ENCODE measurements at places on chromosomes 2 and 18.

DNA sequence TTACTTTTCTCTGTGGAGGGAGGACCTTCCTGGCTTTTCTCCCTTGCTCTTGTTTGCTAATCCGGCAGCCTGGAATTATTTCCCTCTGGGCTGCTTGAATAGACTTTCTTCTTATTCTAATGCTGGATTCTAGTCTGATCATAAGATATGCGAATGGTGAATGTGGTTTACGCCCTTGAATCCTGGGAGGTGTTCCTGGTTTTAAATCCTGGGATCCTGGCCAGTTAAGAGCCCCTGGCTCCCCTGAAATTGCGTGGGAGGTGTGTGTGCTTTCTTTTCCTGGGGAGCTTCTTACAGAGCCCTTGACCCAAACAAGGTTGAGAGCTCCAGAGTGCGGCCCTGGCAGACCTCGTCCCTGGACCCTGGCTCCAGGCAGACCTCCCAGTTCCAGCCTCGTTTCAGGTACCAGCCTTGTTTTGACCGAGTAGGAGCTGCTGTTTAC, 2.8 kb downstream of the SH3BP4 start:
- no peak for DNase-seq

DNA sequence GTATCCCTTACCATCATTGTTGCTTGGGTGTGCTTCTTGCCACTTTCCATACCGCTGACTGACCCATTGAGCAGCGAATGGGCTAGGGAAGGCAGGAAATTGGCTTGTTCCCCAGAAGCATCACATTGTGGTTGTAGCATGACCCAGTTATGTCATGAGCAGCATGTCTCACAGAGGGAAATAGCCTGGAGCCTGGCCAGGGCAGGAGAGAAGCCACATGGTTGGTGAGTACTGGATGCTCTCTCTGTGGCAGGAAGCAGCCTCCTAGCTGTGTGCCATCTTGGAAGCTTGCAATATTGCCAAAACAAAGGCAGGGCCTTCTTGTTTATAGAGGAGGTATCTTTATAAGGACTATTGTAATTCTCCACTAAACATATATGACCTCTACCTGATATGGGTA, 482.6 kb downstream of the PIK3C3 start:
- no peak for DNase-seq

DNA sequence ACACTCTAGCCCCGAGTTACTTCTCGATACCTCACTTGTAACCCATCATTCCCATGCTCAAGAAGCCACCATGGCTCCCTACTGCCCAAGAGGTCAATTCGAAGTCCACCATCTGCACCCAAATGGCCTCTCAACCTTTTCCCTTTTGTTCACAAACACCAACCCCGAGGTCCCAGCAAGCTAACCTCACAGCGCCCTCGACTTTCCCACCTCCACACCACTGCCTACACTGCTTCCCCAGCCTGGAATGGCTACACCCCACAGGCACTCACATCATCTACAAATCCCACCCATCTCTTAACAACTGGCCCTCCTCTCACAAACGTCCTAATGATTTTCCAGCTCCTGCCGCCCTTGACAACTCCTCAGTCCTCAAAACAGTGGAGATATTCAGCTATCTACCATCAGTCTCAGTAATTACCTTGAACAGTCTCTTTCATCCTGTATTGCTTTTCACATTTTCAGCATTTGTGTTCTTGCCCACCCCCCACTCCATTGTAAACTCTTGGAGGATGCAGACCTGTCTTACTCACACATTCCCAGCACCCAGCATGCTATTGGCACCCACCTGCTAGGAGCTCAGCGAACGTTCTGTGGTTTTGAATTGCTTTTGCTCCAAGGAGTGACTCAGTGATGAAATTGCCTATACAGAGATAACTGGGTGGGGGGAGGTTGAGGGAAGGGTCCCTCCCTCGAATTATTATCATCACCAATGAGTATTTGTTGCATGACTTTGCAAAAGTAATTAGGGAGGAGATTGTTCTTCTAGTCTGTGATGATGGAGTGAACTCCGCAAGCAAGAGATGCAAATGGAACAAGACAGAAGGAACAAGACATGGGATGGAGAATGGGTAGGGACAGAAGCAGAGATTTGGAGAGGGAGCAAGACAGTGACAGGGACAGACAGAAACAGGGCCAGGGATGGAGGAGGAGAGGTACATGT, 106.8 kb downstream of the CYP26B1 start:
- no peak for DNase-seq

- DNase-seq: no peak
These were observed 34.0 kb downstream of the AQP12A start for GRCh38 chr2:240725671-240726070.

- no peak for DNase-seq
These were observed 142.7 kb downstream of the ACKR3 start for GRCh38 chr2:236712304-236712703.

- DNase-seq: no peak
These were observed 864 bp upstream of the MYL12A start for GRCh38 chr18:3246635-3247239.

DNA sequence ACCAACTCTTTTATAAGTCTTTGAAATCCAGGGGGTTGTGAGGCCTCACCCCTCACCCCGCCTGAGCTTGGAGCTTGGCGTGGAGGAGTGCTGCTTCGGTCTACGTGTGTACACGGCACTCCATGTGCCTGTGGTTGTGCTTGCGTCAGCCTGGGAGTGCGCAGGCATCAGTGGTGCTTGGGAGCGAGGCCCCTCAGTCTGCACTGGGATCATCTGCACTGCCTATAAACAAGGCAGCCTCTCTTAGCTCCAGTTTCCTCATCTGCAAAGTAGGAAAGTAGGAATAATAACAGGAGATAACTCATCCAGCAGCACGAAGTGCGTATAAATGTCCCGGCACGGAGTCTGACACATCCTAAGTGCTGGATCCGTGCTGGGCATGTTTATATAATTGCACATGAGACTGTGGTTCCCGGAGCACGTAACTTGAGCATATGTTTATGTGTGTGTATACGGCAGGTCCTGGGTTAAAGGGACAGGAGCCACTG, 1.2 kb downstream of the GYPC start:
- no peak for DNase-seq
